ENCODE measurements at places on chromosomes 7 and 10.

DNA sequence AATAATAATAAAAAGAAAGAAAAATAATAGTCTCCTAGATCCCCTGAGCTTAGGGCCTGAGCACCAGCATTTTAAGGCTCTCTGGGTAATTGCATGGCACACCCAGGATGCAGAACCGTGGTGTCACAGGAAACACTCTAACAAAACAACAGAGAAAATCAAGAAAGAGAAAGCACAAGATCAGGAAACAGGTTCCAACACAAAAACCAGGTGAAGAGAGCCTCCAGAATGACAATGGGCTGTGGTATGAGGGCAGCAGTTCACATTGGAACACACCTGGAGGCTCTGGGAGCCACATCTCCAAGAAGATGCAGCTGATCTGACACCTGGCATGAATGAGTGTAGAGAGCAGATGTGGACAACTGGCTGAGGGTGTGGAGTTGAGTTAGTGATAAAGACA lies 7.1 kb downstream of the MMRN2 start:
- DNase-seq = no peak

DNA sequence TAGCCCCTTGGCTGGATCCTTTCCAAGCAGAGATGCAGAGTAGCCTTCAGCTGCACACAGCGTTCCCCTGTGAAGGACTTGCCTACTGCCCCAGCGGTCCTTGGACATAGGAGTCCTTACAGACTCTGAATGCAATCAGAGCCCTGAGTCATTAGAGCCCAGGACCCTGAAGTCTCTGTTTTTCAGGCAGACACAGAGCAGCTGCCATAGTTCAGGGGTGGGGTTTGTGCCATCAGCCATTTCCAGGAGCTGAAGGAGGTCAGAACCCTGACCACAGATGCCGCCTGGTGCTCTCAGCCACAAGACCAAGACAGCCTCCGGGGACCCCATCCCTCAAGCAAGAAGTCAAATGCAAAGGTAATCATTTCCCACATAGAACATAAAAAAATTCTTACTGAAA lies 32.8 kb upstream of the WDFY4 start:
- no peak for DNase-seq

- DNase-seq = no peak
Observed at GRCh38 chr7:31000161-31000693, 36.5 kb downstream of the GHRHR start.

DNA sequence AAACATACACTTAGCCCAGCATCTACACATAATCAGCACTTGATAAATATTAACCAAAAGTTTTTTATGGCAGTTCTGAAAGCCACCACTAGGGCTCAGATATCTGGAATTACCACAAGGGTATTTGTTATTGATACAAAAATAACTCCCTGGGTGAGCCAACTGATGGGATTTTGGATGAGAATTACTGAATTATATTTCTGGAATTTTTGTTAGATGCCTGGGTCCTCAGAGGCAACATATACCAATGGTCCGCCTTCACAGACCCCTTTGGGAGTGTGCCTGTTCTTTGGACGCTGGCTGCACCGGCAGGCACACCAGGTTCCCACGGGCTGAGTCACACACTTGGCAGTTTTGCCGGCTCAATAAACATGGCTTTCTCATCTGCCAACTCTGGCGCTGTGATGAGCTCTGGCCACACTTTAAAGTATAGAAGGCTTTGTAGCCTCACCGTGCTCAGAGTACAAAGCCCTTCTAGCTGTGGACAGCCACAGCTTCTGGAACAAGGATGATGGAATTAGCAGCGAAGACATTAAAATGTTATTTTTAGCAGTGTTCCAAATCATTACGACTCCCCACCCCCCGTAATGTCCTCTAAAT lies 24.5 kb upstream of the EEPD1 start:
- no peak for DNase-seq

DNA sequence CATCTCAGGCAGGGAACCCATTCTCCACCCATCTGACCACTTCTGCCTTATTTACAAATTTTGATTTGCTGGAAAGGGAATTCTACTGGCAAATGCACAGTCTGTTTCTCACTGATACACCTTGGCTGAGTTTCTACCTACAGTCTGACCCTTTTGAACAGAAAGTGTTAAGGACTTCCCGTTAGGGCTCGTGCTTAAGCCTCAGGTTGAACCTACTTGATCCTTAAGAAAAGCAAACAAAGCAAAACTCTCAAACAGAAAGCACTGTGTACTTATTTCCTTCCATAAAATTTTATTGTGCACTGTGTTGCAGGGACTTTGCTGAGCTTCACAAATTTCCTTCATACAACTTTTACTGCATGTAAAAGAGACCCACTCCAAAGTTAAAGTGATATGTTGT lies 367.8 kb downstream of the NRG3 start:
- no peak for DNase-seq

- DNase-seq = no peak
Observed at GRCh38 chr7:12403287-12404181, at the start of gene VWDE. TSS of gene VWDE (minus strand) at chr7:12403865. CDS start at chr7:12403716, 149 bp downstream.

- DNase-seq = no peak
Observed at GRCh38 chr7:143237366-143237765, 15.5 kb downstream of the TAS2R40 start.

- DNase-seq = no peak
Observed at GRCh38 chr7:133871757-133872156, 255.4 kb upstream of the LRGUK start.

DNA sequence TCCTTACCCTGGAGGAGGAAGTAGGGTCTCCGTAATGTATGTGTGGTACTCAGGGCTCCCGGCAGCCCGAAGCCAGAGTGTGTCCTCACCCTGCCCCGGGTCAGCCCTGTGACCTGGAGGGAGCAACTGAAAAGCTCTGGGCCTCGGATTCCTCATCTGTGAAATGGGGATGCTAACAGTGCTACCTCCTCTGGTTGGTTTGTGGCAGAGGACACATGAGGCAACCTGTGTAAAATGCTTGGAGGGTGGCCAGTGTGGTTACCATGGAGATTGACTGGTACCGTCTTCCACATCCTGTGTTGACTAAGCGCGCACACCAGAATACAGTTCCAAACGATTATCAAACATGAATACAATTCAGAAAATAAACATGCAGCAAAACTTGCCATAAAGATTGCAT lies 163.8 kb upstream of the KLF6 start:
- no peak for DNase-seq

GRCh38 chr7:142025896-142026295 lies 30.2 kb downstream of the MGAM start:
- no peak for DNase-seq

- DNase-seq = no peak
Observed at GRCh38 chr7:9231630-9232121, 798.3 kb downstream of the NXPH1 start.

- no peak for DNase-seq
Observed at GRCh38 chr7:976901-977325, 1.6 kb upstream of the COX19 start.
